Progenitor cell of endocrine pancreas (in vitro differentiated cells): ENCODE measurements at places on chromosomes 13 and 19. TPM values are rescaled to one million over a fixed set of nuclear protein-coding genes. Genes with fewer than 3 reads are reported as not detected.

- no peak overlapping the region for H3K27ac ChIP-seq
- no peak overlapping the region for H3K4me3 ChIP-seq
- H3K36me3 ChIP-seq: no peaks in the 10 kb centered on the region
- no peaks in the 10 kb centered on the region for H3K4me1 ChIP-seq
- H3K27me3 ChIP-seq: peaks cover 57% of the 10 kb centered on the region
Observed at GRCh38 chr19:10432736-10433130, 12.4 kb downstream of the PDE4A start.

PDE4C gene
- total RNA-seq: 0.53 and 1.6 TPM in 2 replicates

PMIS2 gene
- not detected in 2 replicates for total RNA-seq

GRCh38 chr13:80116107-80116506, 224.8 kb downstream of the SPRY2 start:
- H3K4me1 ChIP-seq: peaks cover 7% of the 10 kb centered on the region
- DNase-seq: no peak
- H3K4me3 ChIP-seq: no peak overlapping the region

TGFBR3L gene
- 0.67 and 1.1 TPM in 2 replicates for total RNA-seq

LIG4 gene
- 18.1 and 18.6 TPM in 2 replicates for total RNA-seq

ZNF69 gene
- 36.0 and 39.0 TPM in 2 replicates for total RNA-seq

- DNase-seq: no peak
- H3K36me3 ChIP-seq: peaks cover 5% of the 10 kb centered on the region
- peak overlapping the region; percentile 30 for H3K27ac ChIP-seq
- H3K4me1 ChIP-seq: peaks cover 11% of the 10 kb centered on the region
- H3K27me3 ChIP-seq: peaks cover 3% of the 10 kb centered on the region
- H3K4me3 ChIP-seq: peak overlapping the region; percentile 94
Observed at GRCh38 chr19:34365463-34366401, 736 bp downstream of the GPI start.

CYP4F12 gene
- not detected in 2 replicates for total RNA-seq

CGB8 gene
- not detected in 2 replicates for total RNA-seq

DNA sequence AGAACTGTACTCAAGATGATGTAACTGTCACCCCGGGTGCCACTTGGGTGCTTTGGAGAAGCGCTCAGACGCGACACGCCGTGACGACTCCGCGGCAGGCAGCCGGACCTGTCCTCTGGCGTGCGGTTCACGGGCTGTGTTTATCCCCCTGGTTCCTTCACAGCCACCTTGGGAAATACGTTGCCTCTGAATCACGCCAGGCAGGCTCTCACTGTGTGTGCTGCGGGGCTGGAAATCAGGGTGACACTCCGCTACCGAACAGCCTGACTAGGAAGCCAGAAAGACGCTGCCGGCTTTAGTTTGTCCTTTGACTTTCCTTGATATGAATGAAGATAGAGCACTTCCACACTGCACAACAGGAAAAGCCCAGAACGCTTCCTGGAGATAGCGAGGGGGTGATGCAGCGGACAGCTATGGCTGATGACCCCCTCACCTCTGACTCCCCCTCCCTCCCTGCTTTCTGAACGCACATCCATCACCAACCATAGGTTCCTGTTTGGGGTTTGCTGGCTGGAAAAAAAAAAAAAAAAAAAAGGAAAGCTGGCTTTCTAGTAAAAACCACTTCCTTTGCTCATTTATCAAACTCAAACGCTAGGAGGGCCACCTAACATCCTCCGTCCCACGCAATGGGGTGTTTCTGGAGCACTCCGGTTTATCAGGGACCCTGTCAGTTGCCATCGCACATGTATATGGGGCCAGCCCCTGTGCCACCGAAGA, 3.7 kb upstream of the GP6 start:
- no peak for DNase-seq
- no peaks in the 10 kb centered on the region for H3K36me3 ChIP-seq
- H3K4me1 ChIP-seq: no peaks in the 10 kb centered on the region
- H3K27me3 ChIP-seq: no peaks in the 10 kb centered on the region

GRCh38 chr13:92640936-92641335, 585.7 kb upstream of the GPC6 start:
- H3K36me3 ChIP-seq: no peaks in the 10 kb centered on the region
- no peak for DNase-seq
- H3K4me3 ChIP-seq: no peak overlapping the region
- H3K27me3 ChIP-seq: no peaks in the 10 kb centered on the region

- no peaks in the 10 kb centered on the region for H3K36me3 ChIP-seq
- DNase-seq: no peak
- no peak overlapping the region for H3K27ac ChIP-seq
- H3K4me3 ChIP-seq: no peak overlapping the region
Observed at GRCh38 chr13:44191504-44192171, 182.0 kb upstream of the SERP2 start.

GRCh38 chr13:42617221-42617620, 43.3 kb downstream of the TNFSF11 start:
- no peak overlapping the region for H3K4me3 ChIP-seq
- H3K4me1 ChIP-seq: peaks cover 12% of the 10 kb centered on the region
- H3K27ac ChIP-seq: no peak overlapping the region
- H3K36me3 ChIP-seq: no peaks in the 10 kb centered on the region
- peaks cover 17% of the 10 kb centered on the region for H3K27me3 ChIP-seq
- no peak for DNase-seq

DNA sequence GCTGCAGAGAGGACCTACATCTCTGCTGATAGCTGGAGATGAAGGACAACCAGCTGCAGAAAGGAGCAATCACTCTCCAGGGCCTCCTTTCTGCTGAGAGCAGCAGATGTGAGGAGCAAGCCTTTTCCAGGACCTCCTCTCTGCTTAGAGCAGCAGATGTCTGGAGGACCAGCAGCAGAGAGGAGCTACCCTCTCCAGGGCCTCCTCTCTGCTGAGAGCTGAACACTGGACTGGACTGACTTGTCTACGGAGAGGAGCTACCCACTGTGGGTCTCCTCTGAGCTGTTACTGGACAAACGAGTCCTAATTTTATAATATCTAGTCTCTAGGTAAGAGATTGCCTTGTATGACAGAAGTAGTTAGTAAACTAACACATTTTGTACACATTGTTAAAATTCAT, 40.8 kb upstream of the FLT1 start:
- no peaks in the 10 kb centered on the region for H3K4me1 ChIP-seq
- no peak overlapping the region for H3K27ac ChIP-seq
- H3K4me3 ChIP-seq: no peak overlapping the region
- peaks cover 29% of the 10 kb centered on the region for H3K27me3 ChIP-seq
- no peak for DNase-seq

- peak overlapping the region; percentile 35 for H3K27ac ChIP-seq
- no peak overlapping the region for H3K4me3 ChIP-seq
- no peak for DNase-seq
- H3K27me3 ChIP-seq: peaks cover 2% of the 10 kb centered on the region
Observed at GRCh38 chr19:31340042-31341025, 8.9 kb downstream of the TSHZ3 start.

DNA sequence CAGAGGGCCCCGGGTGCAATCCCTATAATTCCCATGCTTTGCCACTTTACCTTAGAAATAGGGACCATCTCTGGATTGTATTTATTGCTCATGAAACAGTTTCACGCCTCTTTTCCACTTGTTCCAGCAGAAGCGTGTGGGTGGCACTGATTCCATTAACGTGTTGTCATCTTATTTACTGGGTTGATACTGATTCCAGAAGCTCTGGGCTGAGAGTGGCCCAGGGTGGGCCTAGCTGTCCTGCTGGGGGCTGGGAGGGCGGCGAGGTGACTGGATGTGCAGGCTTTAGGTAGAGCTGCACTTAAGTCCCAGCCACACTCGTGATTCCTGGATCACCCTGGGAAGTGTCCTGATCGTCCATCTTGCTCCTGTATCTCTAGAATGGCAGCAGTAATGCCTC, 155.0 kb downstream of the TEX29 start:
- no peak overlapping the region for H3K27ac ChIP-seq
- peaks cover 45% of the 10 kb centered on the region for H3K27me3 ChIP-seq

LPAR2 gene
- 164 and 170 TPM in 2 replicates for total RNA-seq

TPTE2 gene
- not detected in 2 replicates for total RNA-seq

- peaks cover 9% of the 10 kb centered on the region for H3K4me1 ChIP-seq
- H3K27me3 ChIP-seq: no peaks in the 10 kb centered on the region
- H3K27ac ChIP-seq: peak overlapping the region; percentile 65
- H3K36me3 ChIP-seq: peaks cover 1% of the 10 kb centered on the region
- no peak overlapping the region for H3K4me3 ChIP-seq
Observed at GRCh38 chr13:31998131-31998530, 33.4 kb upstream of the FRY start.

GRCh38 chr13:79859756-79860155, 378.8 kb downstream of the NDFIP2 start:
- no peaks in the 10 kb centered on the region for H3K36me3 ChIP-seq
- peaks cover 28% of the 10 kb centered on the region for H3K4me1 ChIP-seq
- H3K4me3 ChIP-seq: no peak overlapping the region
- H3K27ac ChIP-seq: no peak overlapping the region

DNA sequence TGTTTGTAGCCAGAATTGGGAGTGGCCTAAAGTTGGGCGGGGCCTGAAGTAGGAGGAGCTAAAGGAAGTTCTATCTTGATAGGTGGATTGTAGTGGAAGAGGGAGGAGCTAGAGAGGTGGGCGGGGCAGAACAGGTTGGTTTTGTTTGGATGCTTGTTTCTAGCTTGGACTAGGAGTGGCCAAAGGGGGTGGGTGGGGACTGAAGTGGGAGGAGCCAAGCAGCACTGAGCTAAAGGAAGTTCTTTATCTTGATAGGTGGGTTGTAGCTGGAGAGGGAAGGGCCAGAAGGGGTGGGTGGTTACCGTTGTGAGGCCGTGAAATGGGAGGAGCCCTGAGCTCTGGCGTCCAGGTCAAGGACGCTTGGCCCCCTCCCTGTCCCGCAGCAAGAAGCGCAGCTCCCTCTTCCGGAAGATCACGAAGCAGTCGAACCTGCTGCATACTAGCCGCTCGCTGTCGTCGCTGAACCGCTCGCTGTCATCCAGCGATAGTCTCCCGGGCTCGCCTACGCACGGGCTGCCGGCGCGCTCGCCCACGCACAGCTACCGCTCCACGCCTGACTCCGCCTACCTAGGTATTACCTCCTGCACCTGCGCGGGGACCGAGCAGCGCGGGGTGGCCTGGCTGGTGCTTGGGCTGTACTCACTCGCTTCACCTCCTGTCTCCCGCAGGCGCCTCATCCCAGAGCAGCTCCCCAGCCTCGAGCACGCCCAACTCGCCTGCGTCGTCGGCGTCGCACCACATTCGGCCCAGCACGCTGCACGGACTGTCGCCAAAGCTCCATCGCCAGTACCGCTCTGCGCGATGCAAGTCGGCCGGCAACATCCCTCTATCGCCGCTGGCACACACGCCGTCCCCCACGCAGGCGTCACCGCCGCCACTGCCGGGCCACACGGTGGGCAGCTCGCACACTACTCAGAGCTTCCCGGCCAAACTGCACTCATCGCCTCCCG, 8.0 kb downstream of the DNASE2 start:
- H3K27ac ChIP-seq: no peak overlapping the region
- peaks cover 3% of the 10 kb centered on the region for H3K27me3 ChIP-seq
- peaks cover 22% of the 10 kb centered on the region for H3K36me3 ChIP-seq
- no peaks in the 10 kb centered on the region for H3K4me1 ChIP-seq
- H3K4me3 ChIP-seq: no peak overlapping the region

PLPP2 gene
- 46.3 and 52.7 TPM in 2 replicates for total RNA-seq

WASF3 gene
- 177 and 187 TPM in 2 replicates for total RNA-seq

CNFN gene
- total RNA-seq: 2.8 and 2.9 TPM in 2 replicates

DNA sequence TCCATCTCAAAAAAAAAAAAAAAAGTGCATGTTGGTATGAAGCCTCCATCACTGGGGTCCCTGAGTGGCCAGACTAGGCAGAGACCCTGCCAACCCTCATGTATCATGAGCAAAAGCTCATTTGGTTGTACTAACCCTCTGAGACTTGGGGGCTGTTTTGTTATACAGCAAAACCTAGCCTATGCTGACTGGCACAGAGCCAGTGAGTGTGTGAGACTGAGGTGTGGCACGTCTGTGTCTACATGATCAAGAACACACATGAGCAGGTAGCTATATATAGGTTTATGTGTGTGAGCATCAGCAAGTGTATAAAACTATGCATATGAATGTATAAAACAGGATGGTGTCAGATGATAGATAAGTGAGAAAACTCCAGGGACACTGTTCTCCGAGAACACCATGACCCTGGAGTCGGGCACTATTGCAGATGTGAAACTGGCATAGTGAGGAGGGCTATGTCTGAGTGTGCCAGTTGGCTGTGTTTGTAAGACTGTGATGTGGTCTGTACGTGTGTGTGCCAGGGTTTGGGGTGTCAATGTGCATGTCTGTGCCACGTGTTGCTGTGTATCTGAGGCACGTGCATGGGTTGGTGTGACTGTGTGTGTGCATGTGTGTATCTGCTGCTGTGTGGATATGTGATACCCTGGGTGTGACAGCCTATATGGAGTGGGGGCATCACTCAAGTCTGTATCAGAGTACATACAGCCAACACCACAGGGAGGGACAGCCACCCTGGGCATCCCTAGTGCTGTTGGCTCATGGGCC, 44.5 kb downstream of the OLFM2 start:
- H3K36me3 ChIP-seq: peaks cover 1% of the 10 kb centered on the region
- H3K4me1 ChIP-seq: no peaks in the 10 kb centered on the region
- H3K27me3 ChIP-seq: no peaks in the 10 kb centered on the region
- DNase-seq: no peak

LSR gene
- total RNA-seq: 123 and 132 TPM in 2 replicates

DNA sequence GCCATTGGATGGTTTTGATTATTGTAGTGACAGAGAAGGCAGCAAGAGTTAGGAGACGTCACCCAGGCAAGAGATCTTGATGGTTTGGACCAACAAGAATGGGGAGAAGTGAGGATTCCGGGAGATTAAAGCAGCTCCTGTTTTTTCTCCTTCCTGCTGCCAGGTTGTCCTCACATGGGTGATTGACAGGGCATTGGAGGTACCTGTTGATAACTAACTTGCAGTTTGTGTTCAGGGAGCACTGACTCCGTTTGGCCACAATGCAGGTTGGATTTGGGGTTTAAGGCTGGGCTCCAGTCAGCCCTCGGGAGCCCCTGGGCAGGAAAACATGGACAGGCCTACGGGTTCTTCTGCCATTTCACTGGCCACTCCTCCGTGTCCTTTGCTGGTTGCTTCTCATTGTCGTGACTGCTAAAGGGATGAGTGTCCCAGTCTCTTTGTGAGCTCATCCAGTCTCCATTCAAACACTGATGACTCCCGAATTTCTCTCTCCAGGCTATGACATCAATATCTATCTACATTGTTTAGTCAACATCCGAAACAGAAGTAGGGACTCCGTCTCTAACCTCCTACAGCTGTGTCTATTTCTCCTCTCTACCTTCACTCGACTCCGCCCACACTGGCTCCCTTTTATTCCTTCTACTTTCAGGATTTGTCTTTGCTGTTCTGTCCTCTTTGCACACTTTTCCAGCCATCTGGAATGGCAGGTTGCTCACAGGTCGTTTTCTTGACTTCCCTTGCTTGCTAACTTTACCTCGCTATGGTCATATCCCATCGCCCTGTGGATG, 1.3 kb upstream of the PTOV1 start:
- no peaks in the 10 kb centered on the region for H3K27me3 ChIP-seq
- peak overlapping the region; percentile 87 for H3K4me3 ChIP-seq
- peaks cover 28% of the 10 kb centered on the region for H3K4me1 ChIP-seq
- H3K27ac ChIP-seq: peak overlapping the region; percentile 98
- no peak for DNase-seq

GRCh38 chr13:75319254-75319653, 162.7 kb downstream of the TBC1D4 start:
- DNase-seq: no peak
- H3K4me3 ChIP-seq: no peak overlapping the region
- H3K36me3 ChIP-seq: peaks cover 2% of the 10 kb centered on the region
- H3K27ac ChIP-seq: no peak overlapping the region
- peaks cover 4% of the 10 kb centered on the region for H3K27me3 ChIP-seq

SOX1 gene
- 0.51 and 0.57 TPM in 2 replicates for total RNA-seq

- H3K27me3 ChIP-seq: no peaks in the 10 kb centered on the region
- no peak overlapping the region for H3K4me3 ChIP-seq
- H3K4me1 ChIP-seq: peaks cover 1% of the 10 kb centered on the region
- H3K36me3 ChIP-seq: peaks cover 8% of the 10 kb centered on the region
Observed at GRCh38 chr19:3524078-3524842, 14.7 kb upstream of the TEKTIP1 start.

- no peak overlapping the region for H3K27ac ChIP-seq
- no peaks in the 10 kb centered on the region for H3K4me1 ChIP-seq
- no peaks in the 10 kb centered on the region for H3K27me3 ChIP-seq
- H3K4me3 ChIP-seq: no peak overlapping the region
- DNase-seq: no peak
Observed at GRCh38 chr19:12580180-12580694, 29.0 kb upstream of the ZNF564 start.
